ENCODE measurements at places on chromosomes 7 and 10. TPM values are rescaled to one million over a fixed set of nuclear protein-coding genes. Genes with fewer than 3 reads are reported as not detected.

GRCh38 chr7:120842121-120842621 lies 15.8 kb downstream of the TSPAN12 start:
- DNase-seq = no peak

ITGB8 gene
- 40.7 TPM for total RNA-seq

DNA sequence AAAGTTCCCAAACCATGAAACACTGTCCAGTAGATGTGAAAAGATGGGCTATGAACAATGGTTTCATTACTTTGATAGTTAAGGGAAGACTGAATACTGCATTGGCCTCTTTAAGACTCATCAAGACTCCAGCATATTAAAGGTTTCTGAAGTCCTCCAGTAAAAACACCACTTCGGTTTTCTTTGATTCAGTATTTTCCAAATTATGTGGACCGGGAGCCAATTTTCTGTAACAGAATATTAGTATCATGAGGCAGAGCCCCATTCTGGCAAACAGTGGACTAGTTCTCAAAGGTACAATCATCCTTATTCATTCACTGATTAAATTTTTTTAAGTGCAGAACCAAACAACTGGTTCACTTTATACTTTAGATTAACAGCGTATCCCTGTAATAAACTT lies 241.1 kb upstream of the LRGUK start:
- no peak for DNase-seq

UCN3 gene
- total RNA-seq = not detected

DNA sequence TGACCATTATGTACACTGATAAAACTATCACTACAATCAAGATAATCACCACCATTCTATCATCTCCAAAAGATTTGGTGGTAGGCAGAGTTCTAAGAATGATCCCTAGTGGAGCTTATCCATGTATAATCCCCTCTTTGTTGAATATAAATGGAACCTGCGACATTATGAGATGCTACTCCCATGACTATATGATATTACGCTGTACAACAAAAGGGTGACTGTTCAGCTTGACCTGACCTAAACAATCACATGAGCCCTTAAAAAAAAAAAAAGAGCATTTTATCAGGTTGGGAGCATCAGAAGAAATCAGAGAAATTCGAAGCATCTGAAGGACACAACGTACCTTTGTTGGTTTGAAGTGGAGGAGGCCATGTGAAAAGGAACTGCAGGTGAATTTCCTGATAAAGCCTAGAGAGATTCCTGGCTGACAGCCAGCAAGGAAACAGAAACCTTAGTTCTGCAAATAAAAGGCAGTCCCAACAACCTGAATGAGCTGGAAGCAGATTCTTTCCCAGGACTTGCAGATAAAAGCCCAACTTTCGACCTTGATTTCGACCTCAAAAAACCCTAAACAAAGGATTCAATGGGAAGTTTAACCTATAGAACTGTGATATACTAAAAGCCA lies 270.7 kb downstream of the ADRA2A start:
- DNase-seq = no peak

TMEM229A gene
- not detected for total RNA-seq

DNA sequence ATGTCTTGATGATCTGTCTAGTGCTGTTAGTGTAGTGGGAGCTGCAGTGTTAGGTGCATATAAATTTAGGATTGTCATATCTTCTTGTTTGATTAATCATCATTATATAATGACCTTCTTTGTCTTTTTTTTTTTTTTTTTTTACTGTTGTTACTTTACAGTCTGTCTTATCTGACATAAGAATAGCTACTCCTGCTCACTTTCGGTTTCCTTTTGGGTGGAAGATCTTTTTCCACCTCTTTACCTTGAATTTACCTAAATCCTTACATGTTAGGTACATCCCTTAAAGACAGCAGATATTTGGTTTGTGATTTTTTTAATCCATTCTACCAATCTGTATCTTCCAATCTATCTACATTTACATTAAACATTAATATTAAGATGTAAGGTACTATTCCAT lies 113.6 kb upstream of the PCLO start:
- DNase-seq = no peak

C10orf67 gene
- not detected for total RNA-seq

MBL2 gene
- not detected for total RNA-seq

DNA sequence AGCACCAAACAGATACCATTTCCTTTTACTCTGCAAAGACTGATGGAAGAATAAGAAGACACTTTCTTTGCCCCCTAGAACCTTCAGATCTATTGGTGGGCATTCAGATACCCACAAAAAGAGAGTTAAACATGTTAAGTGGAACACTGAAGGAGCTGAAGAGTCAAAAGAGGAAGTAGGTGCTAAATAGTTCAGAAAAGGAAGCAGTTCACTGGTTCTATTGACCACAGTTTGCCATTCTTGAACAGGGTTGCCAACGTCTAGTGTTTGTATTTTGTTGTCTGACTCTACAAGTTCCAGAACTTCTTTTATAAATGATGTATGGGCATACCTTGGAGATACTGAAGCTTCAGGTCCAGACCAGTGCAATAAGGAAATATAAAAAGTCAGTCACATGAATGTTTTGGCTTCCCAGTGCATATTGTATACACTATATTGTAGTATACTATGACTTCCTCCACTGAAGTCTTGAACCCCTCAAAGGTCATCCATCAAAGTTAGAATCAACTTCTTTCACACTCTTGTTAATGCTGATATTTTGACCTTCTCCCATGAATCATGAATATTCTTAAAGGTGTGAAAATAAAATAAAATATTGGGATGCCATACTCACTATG lies 47.5 kb upstream of the AGR3 start:
- DNase-seq = no peak

DNA sequence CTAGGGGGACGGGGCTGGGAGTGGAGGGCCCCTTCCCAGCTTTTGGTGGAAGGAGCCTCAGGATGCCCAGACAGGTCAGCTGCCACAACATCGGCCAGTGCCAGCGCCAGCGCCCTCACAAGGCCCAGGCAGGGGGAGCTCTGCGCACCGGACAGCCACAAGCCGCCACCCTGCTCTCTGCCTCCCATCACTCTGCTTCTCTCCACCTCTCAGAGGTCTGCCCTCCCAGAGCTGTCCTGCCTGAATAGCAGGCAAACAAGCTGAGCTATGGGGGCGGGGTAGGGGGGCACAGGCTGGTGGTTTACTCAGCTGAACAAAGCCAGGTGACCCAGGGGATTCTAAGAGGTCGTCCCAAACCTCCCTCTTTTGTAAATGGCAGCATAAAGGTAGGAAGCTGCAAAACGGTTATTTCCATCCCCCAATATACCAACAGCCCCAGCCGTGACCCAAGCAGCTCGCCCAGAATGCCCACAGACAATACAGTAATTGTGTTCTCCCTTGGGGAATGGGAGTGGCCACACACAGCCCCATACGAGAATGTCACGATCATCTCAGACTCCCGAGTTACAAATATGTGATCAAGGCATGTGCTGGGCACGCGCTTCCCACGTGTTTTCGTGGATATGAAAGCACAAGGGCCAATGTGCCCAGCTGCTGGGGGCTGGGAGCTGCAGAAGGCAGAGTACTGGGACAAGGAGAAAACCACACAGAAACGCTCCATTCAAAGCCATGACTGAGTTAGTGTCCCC lies 19.7 kb downstream of the FAM53B start:
- DNase-seq = peak; percentile 13

- DNase-seq = no peak
Observed at GRCh38 chr7:48627164-48627563, 297.2 kb upstream of the CDC14C start.

- no peak for DNase-seq
Observed at GRCh38 chr10:51955696-51956095, 256.3 kb upstream of the CSTF2T start.

- DNase-seq = no peak
Observed at GRCh38 chr10:129719415-129719739, 244.7 kb downstream of the EBF3 start.

DNA sequence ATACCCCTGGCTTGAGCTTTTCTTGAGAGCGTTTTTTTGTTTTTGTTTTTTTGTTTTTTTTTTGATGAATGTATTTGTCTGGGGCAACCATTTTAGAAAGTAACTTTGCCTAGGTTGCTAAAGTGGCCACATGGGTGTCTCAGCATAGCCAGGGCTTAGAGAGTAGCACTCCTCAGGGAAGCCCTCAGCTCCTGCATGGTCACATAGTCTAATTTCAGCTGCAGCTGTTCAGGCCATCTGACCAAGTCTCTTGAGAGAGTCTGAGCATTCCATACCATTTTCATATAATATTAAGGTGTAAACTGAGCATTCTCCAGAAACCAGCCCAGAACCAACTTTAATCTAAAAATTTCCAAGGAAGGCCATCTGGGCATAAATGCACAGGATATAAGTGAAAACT lies 186.4 kb downstream of the NPSR1 start:
- DNase-seq = no peak
